ENCODE measurements at places on chromosomes 1 and 21.

GRCh38 chr21:27586326-27586725 is 619.4 kb upstream of the ADAMTS5 start:
- DNase-seq, result no peak

DNA sequence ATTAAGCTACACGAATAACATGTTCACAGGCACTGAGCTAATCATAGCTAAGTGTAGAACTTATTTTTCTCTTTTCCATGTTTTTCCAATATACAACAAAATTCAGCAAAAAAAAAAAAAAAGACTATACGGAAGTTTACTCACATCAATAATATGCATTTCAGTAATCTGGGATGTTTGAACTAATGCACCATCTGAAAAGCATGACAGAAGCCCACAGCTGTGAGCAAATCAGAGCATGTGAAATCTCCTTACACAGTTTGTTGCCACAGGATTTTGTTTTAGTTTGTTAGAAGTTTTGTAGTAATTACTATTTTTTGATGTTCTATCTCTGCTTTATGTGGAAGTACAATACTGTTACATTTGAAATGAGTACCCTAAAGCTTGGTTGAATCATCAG is 1051.7 kb downstream of the TTLL7 start:
- DNase-seq, result no peak

DNA sequence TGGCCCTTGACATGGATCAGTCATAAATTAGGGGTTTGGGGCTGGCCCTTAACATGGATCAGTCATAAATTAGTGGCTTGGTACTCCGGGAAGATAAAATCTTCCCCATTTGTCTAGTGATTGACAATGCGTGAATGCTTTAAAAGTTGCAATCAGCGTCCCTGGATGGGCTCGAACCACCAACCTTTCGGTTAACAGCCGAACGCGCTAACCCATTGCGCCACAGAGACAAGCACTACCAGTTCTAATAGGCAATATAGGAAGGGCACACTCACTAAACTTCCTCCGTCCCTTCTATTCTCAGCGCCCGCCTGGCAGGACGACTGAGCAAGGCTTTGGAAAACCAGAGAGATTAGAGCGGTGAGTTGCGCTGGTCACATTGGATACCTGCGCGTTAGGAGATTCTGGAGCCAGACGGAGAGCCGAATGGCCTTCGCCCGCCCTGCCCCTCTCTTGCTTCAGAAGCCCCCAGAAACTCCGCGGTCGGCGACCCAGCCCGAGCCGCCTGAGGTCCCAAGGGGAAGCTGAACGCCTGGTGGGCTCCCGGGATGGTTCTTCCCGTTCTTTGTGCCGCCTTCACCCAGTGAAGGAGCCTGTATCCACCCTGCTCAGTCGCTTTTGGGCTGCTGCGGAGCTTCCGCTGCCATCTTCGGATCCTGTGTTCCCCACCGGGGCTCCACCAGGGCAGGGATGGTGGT is 235.9 kb downstream of the FAM72C start:
- DNase-seq, result no peak

GRCh38 chr1:223500560-223501425 is 107.6 kb downstream of the CCDC185 start:
- DNase-seq, result no peak
